ENCODE measurements at places on chromosomes 12 and 14.

GRCh38 chr12:39592295-39592694, 27.3 kb downstream of the ABCD2 start:
- no peak for DNase-seq

DNA sequence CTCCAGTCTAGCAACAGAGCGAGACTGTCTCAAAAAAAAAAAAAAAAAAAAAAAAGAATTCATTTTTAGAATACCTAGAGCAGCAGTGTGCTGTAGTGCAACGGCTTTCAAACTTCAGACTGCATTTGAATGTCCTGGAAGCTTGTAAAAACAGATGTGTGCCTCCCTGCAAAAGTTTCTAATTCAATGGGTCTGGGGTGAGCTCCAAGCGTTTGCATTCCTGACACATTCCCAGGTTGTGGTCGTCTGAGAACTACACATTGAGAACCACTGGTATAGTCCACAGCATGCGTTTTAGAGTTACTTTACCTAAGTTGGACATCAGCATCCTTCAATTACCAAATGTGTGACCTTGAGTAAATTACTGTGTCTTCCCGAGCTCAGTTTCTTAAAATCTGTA, 816.8 kb downstream of the NRXN3 start:
- DNase-seq, result no peak

DNA sequence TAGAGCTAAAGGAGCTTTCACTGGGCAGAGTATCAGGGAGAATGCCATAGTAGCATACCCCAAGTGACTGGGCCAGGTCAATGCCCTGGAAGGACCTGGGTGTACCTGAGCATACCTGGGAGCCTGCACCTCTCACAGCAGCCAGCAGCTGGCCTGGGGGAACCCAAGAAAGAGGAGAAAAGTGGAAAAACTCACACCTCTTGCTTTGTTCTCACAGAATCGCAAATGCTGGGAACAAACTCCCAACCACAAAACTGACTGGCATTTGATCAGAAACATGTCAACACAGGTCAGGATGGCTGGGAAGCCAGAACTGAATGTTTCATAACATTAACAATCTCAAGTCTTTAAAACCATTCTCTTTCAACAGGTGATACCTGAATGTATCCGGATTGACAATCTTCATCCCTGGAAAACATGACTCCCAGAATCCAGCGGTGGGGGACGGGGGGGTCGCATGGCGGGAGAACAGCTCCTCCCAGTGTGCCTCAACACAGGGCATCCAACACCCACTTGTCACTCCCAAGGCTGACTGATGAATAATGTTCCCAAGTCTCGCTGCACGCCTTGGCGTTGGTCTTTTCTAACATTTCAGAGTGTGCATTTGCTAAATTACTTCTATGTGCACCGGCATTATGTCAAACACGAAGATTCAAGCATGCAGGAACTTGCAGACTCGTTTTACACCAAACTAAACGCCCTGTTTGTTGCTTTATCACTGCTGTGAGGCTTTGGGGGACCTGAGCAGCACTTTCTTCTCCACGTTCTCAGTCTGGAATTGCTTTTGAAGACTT, 7.9 kb downstream of the FOXN3 start:
- DNase-seq, result no peak

GRCh38 chr14:103131580-103131979, 8.3 kb downstream of the TNFAIP2 start:
- DNase-seq, result no peak

- no peak for DNase-seq
Observed at GRCh38 chr14:67018720-67019119, 170.5 kb upstream of the GARIN2 start.

DNA sequence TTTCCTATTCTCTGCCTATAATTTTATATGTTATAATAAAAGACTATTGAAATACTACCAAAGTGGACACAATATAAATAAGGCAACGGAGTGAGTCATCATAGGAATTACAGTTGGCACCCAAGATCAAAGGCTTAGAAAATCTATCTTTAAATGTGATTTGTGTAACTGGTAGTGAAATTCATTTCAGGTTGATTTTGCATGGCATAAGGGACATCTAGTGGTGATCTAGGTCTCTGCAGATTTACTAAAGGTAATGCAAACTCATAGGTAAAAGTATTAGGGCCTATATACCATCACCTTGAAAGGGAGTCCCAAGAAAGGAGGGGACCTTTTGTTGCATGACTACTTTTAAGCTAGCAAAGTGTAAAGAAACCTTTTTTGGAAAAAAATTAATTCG, 527.2 kb downstream of the NRXN3 start:
- DNase-seq, result no peak

Measured in stimulated activated CD4-positive, alpha-beta T cell treated with anti-CD3 and anti-CD28 coated beads, Interleukin-12 subunit alpha, Interleukin-12 subunit beta, amount 100 ng/mL, for 48 hours (primary cell).